ENCODE measurements at places on chromosomes 5 and 9. TPM values are rescaled to one million over a fixed set of nuclear protein-coding genes. Genes with fewer than 3 reads are reported as not detected.

Gene MSMP
- polyA plus RNA-seq, result not detected

Gene PCDHA7
- 0.07 TPM for polyA plus RNA-seq

Gene SLC4A9
- polyA plus RNA-seq, result not detected

Gene FOXI1
- polyA plus RNA-seq, result not detected

Gene FYB1
- 0.22 TPM for polyA plus RNA-seq

Gene SLC28A3
- polyA plus RNA-seq, result not detected

Gene EGR1
- 12.0 TPM for polyA plus RNA-seq

Measured in psoas muscle (tissue), 8 donors.